ENCODE measurements at places on chromosomes 11 and 22.

DNA sequence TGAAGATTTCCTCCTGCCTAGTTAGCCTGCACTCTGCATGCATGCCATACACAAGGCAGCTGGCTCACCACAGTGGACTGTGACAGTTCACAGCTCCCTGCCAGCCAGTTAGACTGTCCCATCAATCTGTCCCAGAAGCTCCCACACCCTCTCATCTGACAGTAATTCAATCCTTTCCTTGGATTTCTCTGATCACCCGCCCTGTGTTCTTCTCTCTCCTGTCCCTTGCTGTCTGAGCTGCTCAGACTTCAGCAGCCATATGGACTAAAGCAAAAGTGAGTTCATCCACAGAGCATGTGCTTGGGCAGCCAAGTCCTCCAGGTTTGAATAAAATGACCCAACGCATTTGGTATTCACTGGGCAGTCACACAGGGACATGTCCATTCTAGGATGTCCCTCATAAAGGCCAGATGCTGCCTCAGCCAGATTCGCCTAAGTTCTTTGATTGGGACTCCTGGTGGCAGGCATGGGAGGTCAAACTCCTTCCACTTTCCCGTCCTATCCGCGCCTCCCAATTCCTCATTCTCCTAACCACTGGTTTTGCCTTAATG lies 54.5 kb upstream of the ZBTB44 start:
- no peak for DNase-seq

DNA sequence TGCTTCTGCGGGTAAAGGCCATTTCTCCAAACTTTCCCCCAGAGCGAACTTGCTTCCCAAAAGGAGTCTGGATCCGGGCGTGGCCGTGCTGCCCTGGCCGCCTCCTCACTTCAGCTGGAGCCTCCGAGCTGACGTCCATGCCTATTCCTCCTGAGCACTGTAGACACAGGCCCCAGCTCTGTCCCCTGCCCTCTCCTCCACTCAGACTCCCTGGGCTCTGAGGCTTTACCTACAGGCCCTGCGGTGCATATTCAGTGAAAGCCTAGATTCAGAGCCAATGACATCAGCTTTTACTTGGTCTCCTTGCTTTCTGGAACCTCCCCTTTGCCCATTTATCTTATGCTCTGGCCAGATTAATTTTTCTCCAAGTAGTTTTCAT lies 9.7 kb downstream of the LRP5 start:
- no peak for DNase-seq

GRCh38 chr11:134711588-134711987 lies 299.5 kb upstream of the B3GAT1 start:
- DNase-seq = no peak

GRCh38 chr11:13080861-13081260 lies 71.7 kb downstream of the RASSF10 start:
- DNase-seq = no peak

DNA sequence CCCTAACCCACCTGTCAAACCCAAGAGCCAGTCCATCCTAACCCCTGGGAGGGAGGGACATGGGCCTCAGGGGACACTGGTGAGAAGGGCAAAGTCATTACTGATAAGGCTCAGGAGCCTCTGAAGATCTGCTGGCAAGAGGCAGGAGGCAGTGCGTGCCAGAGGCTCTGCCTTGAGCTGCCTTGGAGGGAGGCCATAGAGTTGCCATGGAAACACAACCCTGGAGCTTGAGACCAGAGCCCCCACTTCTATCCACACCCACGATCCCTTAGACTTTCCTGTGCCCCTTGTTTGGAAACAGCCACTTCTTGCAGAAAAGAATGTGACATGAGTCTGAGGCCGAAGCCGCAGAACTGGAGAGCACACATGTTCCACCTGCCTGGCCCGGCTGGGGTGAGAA lies 89.7 kb upstream of the CSNK2A3 start:
- no peak for DNase-seq

DNA sequence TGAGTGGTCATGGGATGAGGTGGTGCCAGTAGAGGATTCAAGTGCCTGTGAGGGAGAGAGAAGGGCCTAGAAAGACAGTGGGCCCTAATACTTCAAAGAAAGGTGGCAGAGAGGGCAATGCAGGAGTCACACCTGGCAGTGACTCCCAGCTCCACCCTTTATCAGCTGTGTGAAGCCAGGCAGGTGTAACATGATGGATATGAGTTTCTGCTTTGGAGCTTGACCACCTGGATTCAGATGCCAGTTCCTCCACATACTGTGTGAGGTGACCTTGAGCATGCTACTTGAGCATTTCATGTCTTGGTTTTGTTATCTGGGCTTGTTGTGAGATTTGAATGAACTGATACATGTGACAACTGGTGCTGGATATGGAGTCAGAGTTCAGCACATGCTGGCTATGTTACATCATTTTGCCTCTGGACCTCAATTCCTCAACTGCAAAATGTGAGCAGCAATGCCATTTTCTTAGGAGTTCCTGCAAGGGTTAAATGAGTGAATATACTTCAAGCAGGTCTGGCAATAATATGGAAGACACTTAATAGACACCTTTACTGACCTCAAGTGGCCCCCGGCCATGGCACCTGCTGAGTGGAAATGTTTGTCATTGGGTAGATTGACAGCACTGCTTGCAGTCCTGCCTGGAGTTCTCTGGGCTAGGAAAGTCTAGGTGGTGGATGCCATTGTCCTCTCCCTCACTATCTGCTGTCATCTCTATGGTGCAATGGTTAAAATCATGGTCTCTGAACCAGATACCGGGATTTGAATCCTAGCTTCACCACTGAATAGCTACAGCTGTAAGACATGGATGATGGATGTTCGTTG lies 83.3 kb downstream of the MICAL2 start:
- DNase-seq = no peak

GRCh38 chr11:95559899-95560298 lies 229.7 kb downstream of the FAM76B start:
- no peak for DNase-seq
